Activated naive CD4-positive, alpha-beta T cell (primary cell): ENCODE measurements at places on chromosomes 16 and 17.

DNA sequence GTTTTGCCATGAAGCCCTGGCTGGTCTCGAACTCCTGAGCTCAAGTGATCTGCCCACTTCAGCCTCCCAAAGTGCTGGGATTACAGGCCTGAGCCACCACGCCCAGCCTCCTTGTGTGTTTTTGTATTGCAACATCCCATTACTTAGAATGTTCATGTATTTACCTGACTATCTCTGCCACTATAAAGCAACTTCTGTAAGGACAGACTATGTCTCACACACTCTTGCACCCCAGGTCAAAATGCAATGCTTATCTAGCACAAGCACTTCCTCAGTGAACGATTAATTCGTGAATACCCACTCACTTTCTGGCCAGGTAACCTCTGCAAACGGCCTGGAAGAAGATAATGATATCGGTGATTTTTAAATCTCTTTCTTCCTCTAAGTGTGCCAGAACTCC, 82.6 kb downstream of the NDEL1 start:
- DNase-seq: no peak

GRCh38 chr17:36722903-36723263, 121.5 kb downstream of the MRM1 start:
- no peak for DNase-seq

GRCh38 chr17:6536053-6536452, 20.3 kb downstream of the PITPNM3 start:
- no peak for DNase-seq

- DNase-seq: no peak
These were observed 101.2 kb downstream of the OR1D5 start for GRCh38 chr17:2962236-2962635.

DNA sequence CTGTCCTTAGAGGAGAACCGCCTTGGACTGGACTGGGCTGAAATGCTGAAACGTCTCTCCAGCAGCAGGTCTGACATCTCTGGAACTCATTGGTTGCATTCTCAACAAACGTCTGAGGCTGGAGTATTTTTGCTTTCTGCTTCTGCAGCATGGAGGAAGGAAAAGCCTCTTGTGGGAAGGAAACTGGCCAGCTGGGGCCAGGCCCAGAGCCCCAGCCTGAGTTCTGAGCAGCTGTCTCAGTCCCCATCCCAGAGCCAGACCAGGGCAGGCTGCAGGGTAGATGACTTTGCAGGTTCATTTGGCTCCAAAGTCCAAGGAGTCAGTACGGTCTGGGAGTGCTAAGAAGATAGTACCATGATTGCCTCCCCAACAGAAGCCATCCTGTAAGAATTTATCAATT, 18.3 kb downstream of the TEKT3 start:
- no peak for DNase-seq

- DNase-seq: no peak
These were observed 36.6 kb downstream of the TIMM22 start for GRCh38 chr17:1033503-1033902.

- no peak for DNase-seq
These were observed 32.6 kb downstream of the PLXDC1 start for GRCh38 chr17:39118674-39119419.

DNA sequence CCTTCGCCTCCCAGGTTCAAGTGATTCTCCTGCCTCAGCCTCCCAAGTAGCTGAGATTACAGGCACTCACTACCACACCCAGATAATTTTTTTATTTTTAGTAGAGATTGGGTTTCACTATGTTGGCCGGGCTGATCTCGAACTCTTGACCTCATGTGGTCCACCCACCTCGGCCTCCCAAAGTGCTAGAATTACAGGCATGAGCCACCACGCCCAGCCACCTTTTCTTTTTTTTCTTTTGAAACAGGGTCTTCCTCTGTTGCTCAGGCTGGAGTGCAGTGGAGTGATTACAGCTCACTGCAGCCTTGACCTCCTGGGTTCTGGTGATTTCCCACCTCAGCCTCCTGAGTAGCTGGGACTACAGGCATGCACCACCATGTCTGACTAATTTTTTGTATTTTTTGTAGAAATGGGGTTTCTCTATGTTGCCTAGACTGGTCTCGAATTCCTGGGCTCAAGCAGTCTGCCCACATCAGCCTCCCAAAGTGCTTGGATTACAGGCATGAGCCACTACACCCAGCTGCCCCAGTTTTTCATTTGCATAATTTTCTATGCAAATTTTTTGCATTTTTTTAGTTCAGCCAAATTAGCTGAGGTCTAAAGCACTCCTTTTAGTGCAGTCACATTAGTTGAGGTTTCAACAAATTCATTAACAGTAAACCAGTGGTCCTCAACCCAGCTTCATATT, 11.3 kb downstream of the WWP2 start:
- no peak for DNase-seq

DNA sequence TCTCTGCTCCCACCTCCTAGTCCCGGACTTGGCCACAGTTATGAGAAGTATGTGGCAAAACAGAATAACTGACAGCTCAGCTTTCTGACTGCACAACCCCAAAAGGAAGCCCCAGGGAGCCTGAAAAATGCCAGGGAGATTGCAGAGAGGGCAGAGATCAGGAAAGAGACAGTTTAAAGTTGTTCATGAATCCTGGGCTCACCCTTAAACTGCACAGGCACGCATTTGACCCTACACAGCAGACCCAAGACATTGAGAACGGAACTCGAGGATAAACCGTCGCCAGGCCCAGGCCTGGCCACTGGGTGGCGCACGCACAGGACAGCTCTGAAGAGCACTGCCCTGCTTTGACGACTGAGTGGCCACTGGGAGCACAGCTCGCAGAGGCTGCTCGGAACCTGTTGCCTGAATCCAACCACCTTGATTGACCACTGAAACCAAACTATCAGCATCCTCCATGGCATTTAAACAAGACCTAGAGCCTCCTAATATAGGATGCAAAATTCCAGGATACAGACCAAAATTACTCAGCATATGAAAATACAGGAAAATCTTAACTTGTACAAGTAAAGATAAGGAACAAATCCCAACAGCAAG, 114.0 kb downstream of the C16orf95 start:
- peak; percentile 3 for DNase-seq

- no peak for DNase-seq
These were observed 43.6 kb downstream of the IKZF3 start for GRCh38 chr17:39820541-39820940.

DNA sequence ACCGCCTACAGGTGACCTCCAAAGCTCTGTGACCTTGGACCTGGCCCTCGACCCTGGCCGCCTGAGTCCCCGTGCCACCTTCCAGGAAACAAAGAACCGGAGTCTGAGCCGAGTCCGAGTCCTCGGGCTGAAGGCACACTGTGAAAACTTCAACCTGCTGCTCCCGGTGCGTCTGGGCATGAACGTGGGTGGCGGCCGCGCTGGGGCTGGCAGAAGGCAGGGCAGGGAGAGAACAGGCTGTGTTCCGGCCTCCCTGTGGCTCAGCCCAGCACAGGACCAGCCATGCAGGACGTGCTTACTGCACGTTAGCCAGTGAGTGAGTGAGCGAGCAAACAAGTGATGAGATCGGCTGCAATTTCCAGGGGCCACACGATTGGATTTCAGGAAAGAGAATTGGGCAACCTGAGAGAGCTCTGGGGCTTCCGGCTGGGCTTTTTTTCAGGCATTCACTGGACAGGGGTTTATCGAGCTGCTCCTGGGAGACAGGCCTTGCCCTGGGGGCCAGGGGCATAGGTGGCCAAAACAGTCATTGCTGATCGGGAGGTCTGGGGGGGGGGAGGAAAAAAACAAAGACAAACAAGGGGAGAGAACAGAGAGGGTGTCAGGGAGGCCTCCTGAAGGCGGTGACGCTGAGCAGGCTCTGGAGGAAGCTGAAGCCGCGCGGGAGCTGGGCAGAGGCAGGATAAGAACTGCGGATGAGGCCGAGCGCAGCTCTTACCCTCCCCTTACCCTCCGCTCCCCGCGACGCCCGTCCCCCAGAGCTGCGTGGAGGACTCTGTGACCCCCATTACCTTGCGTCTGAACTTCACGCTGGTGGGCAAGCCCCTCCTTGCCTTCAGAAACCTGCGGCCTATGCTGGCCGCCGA, 16.9 kb downstream of the ITGAX start:
- no peak for DNase-seq

GRCh38 chr17:11369575-11369974, 128.6 kb downstream of the SHISA6 start:
- DNase-seq: no peak

- DNase-seq: no peak
These were observed 27.3 kb downstream of the SLFN11 start for GRCh38 chr17:35345926-35346771.

DNA sequence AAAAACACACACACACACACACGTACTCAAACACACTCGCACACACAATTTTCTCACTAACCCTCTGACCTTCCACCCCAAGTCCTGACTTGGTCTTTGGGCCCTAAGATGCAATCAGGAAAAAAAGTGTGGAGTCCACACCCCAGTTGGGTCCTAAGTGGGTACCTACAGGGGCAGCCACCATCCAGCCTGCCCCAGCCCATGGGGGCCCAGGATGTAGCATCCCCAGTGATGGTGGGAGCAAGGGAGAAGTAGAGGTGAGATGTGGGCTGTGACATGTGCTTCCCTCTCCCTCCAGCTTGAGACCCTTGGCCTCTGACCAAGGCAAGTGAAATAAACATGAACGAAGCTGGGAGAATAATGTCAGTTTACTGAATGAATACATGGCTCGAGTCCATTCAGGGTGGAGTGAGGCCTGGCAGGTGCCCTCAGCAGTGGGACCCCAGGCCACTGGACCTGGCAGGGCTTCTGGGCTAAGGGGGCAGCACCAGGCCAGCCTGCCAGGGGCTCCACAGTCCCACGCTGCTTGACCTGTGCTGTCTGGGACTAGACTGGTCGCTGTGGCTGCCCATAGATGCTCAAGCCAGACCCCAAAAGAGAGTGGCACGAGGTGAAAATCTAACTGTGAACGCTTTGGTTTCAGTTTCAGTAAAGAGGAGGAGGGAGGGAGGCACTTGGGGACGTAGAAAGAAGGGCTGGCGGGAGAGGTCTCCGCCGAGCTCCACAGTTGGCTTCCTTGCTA, 73.7 kb downstream of the MRC2 start:
- no peak for DNase-seq

DNA sequence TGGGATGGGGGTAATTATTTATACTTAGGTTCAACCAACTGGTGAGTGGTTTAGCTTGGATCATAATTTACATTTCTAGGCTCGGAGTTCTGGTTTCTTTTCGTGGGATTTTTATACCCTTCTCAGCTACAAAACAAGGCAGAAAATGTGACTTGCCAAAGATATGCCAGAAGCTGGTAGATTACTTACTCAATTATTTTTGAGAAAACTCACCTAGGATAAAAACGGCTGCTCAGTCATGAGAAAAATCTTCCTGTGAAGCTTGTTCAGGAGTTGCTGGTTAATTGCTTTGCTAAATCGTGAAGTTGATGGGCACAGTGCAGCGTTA, 1.1 kb downstream of the NDEL1 start:
- DNase-seq: no peak

DNA sequence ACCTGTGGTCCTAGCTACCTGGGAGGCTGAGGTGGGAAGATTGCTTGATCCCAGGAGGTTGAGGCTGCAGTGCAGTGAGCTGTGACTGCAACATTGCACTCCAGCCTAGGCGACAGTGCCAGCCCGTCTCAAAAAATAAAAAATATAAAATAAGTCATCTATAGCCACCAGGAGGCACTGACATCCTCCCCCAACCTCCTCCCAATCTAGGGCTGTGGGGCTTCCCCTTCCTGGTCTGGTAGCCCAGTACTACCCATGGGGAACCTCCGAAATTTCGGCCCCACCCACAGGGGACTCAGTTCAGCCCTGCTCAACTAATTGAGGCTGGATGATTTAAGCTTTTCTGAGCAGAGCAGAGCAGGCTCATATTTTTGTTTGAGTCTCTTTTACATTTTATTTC, 3.2 kb downstream of the ZSCAN10 start:
- DNase-seq: no peak

DNA sequence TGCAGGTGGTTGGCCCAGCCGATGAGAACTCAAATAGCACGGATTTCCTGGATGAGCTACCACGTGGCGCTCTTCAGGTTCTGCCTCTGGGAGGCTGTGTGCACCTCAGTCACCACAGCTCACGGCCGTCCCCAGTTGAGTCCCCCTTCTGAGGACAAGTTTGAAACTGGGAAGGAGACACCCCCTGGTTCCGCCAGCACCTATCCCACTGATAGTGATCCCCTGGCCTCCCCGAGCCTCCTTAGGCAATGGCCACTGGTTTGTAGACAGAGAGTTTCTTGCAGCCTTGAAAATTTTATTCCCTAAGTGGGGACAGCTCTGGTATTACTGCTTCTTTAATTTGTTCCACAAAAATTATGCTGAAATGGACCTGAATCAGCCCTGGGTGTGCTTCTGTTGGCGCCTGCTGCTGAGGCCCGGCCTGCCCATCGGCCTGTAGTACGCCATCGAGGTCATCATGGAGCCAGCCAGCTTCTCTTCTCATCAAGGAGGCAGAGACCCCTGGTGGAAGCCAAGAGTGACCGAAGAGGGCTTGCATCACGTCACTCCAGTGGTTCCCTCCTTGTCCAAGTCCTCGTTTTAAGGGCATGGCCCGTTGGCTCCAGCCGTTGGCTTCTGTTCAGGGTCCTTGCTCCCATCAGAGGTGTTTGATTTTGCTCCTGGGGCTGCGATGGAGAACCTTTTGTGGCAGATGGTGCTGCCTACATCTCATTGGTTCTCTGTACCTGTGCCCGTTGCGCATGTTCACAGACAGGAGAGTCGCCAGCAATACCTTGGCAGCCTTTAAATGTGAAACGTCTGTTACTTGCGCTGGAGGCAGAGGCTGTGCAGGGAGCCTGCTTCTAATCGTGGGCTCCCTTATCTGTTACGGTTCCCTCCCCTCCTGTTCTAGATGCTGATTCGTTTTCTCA, 9.3 kb downstream of the SMCR8 start:
- no peak for DNase-seq

GRCh38 chr16:24807301-24807700, 38.5 kb upstream of the SLC5A11 start:
- DNase-seq: no peak

- DNase-seq: no peak
These were observed 116.5 kb downstream of the SOCS1 start for GRCh38 chr16:11139326-11140097.

DNA sequence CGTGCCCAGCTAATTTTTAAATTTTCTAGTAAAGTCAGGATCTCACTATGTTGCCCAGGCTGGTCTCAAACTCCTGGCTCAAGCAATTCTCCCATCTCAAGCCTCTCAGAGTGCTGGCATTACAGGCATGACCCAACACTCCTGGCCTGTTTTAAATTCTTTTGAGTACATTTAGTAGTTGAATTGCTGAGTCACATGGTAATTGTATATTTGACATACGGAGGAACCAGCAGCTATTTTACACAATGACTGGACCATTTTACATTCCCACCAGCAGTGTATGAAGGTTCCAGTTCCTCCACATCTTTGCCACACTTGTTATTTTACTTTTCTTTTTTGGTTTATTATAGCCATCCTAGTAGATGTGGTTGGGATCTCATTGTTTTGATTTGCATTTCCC, 43.6 kb downstream of the RHOT1 start:
- no peak for DNase-seq
